ENCODE measurements at places on chromosomes 3 and 15.

- no peak for DNase-seq
Observed at GRCh38 chr3:94405258-94406035, 342.6 kb downstream of the NSUN3 start.

DNA sequence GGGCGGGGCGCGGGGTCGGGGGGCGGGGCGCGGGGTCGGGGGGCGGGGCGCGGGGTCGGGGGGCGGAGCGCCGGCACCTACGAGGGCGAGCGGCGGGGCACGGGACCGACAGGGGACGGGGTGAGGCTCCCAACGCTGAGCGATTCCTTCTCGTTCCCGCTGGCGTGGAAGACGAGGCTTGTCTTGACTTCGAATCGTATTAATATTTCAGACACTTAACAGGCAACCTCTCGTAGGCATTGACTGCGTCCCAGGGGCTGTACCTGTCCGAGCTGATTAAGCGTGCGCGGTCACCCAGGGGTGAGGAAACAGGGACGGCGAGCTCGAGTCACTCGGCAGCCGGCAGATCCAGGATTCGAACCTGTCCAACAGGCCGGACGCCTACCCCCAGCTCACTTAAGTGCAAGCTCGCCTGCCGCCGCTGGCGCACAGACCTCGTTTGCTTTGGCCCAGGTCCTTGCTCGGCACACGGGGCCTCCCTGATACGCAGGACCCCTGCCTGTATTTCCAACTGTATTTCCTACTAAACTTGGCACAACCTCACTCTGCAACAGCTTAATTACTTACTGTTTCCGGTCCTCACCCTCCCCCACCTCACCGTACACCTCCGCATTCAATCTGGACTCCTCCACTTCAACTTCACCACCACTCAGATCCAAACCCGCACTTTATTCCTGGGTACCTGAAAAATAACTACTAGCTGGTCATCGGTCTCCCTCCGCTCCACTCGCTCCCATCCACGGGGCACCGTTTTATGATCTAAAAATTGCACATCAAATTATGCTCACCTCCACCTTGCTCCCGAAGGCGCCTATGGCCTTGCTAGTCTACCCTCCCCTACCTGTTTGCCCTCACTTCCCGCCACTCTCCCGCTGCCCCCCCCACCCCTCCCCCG is 722 bp upstream of the ZXDC start:
- no peak for DNase-seq

DNA sequence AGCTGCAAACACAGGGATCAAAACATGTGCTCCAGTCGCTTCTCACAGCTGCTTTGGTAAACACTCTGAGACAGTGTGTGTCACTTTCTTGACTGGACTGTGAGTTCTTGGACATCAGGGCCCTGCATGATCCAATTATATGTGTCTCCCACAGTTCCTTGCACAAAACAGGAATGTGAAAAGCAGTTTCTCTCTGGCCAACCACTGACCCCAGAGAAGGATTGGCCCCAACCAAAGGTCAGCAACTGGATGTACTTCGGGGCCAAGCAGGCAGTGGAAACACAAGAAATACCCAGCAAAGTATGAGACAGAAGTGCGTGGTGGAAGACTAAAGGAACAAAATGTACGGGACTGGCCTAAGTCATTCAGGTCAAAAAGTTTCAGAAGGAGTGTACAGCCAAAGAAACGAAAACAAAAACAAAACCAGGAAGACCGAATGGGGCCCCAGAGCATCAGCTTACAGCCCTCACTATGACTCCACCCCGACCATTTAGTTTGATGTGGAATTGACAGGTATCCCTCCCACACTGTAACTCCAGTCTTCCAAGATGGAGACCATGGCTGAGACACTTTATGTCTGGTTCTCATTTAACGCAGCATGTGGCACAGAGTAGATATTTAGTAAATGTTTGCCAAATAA is 76.7 kb upstream of the LPP start:
- no peak for DNase-seq

GRCh38 chr15:82540055-82540983 is at the start of gene RPS17:
Gene RPS17, minus strand, starts transcription at chr15:82540457. Its CDS starts 29 bp downstream, at chr15:82540428.
- peak; percentile 100 for DNase-seq

- DNase-seq, result no peak
Observed at GRCh38 chr3:144112437-144112836, 140.8 kb downstream of the DIPK2A start.

GRCh38 chr15:63080634-63081250 is 38.2 kb downstream of the TPM1 start:
- DNase-seq, result no peak

- DNase-seq, result no peak
Observed at GRCh38 chr3:150385296-150386242, 22.5 kb upstream of the TSC22D2 start.

DNA sequence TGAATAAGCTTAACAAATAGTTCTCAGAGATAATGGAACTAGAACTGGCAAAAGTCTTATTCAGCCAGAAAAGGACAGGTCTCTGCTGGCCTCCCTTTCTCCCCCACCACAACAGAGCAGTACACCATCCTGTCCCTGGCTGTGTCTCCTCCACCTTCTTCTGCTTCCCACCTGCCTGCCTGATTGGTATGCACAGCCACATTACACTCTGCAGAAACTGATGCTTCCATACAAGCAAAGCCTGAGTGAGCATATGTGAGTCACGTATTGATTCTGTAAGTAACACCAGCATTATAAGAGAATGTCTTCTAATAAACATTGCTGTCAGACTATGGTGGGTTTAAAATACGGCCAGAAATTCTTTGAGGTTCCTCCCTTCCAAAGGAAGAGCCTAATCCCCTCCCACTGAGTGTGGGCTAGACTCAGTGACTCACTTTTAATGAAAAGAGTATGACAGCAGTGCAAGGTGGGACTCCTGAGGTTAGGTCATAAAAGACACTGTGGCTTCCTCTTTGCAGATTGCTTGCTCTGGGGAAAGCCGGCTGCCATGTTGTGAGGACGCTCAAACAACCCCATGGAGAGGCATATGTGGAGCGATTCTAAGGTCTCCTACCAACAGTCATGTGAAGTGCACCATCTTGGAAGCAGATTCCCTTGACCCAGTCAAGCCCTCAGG is 44.4 kb downstream of the ANXA2 start:
- no peak for DNase-seq

DNA sequence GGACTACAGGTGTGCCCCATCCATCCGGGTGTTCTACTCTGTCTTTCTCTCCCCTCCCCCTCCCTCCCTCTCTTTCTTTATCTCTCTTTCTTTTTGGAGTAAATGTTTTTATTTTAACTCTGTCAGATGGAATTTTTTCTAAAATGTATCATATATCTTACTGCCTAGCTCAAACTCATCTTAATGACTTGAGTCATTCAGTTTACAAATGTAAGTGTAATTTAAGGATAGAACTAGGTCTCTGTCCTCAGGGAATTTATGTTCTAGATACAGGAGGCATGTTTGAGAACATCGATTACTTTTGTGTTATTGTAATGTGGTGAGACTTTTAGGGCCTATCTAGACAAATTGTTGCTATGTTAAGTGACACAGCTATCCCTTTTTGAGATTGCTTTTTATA is 3.5 kb downstream of the TBC1D23 start:
- no peak for DNase-seq

DNA sequence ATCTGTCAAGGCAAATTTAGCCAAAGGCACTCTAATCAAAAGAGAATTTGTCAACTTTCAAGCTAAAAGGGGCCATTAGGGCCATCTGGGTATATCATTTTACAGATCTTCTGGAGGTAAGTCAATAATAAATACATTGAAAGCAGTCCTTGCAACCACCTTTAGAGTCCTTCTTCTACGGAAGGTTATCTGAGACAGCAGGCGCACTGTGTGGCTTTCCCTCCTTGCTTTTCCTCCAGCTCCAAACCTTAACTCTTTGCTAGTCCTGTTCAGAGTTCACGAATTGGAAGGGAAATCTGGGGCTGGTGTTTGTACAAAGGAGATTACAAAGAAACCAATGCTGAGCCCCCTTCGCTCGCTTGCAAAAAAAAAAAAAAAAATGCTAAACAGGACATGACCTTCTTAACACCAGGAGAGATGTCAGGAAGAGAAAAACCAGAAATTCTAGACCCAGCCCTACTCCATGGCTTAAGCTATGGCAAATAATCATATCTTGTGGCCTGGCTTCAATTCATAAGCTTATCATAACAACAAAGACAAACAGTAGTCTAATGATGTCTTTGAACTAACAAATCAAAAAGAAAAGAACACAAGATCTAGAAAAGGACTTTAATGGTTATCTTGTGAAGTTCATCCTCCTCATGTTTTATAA is 215.7 kb downstream of the STT3B start:
- DNase-seq, result no peak

DNA sequence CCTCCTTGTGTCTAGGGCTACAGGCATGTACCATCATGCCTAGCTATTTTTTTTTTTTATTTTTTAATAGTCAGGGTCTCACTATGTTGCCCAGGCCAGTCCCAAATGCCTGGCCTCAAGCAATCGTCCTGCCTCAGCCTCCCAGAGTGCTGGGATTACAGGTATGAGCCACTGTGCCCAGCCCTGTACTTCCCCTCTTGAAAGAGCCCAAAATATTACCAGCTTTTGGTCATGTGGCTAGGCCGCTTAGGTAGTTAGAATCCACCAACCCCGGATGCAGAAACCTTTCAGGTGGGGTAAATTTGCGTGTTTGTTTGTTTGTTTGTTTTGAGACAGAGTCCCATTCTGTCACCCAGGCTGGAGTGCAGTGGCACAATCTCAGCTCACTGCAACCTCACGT is 132.8 kb upstream of the C2CD4B start:
- no peak for DNase-seq

- DNase-seq, result no peak
Observed at GRCh38 chr3:49683162-49683561, 6.1 kb downstream of the MST1 start.

DNA sequence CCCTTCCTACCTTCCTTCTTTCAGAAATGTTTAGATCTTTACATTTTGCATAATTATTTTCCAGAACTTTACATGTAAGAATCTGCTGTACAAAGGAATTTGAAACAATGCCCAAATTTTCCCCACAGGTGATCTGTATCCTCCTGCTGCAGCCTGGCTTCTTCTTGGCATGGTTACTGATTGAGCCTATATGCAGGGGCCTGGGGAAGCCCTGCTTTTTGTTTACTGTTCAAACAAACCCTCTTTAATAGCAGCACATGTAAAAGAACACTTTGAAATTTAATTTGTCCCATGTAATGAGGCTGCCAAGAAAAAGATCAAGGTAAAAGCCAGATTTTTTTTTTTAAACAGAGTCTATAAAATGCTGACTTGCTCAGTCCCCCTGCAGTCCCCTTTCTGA is 432.2 kb downstream of the TUSC7 start:
- DNase-seq, result no peak

- DNase-seq, result no peak
Observed at GRCh38 chr3:141057436-141057835, 6.3 kb downstream of the SPSB4 start.

GRCh38 chr3:65538101-65538500 is 500.6 kb downstream of the MAGI1 start:
- no peak for DNase-seq

GRCh38 chr3:196096382-196096953 is 14.6 kb upstream of the TFRC start:
- DNase-seq, result no peak

DNA sequence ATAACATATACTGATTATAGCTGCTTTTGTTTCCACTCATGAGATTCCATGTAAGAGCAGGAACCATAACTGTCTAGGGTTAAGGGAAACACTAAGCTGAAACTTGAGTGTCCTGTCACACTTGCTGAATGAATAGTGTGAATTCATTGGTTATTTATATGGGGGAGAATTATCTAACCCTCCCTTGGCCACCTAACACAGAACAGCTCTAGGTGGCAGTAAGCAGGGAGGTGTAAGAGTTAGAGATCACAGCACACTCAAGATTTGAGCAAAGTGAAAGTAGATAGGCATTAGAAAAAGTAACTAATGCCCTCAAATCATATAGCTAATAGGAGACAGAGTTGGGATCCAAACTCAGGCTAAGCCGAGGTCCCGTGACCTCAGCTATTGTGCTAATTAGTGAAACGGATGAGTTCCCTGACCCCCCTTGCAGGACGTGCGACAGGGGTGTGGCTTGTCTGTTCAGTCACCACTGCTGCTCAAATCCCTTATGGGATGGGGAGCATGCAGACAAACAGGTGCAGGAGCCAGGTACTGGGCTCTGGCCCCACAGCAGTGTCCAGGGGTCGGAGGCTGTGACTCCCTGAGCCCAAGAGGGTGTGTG is 27.7 kb upstream of the ANO10 start:
- DNase-seq, result no peak

DNA sequence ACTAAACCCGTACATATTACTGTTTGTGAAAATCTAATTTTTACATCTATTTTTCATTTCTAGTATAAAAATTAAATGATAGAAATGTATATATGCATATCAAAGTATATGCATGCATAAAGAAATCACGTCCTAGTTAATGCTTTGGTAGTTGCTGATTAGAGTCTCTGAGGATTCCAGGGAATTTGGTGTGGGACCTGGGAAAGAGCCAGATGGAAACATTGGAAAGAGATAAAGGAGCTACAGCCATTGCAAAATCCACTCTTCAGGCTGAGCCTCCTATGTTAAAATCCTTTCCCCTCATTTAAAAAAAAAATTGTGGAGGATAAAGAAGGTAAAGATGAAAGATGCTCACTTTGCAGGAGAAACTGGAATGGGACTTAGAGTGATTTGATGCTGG is 134.1 kb downstream of the SRGAP3 start:
- DNase-seq, result no peak

GRCh38 chr3:23501201-23501802 is 298.2 kb downstream of the UBE2E2 start:
- DNase-seq, result no peak

- no peak for DNase-seq
Observed at GRCh38 chr3:9183811-9184460, 65.5 kb downstream of the SRGAP3 start.

DNA sequence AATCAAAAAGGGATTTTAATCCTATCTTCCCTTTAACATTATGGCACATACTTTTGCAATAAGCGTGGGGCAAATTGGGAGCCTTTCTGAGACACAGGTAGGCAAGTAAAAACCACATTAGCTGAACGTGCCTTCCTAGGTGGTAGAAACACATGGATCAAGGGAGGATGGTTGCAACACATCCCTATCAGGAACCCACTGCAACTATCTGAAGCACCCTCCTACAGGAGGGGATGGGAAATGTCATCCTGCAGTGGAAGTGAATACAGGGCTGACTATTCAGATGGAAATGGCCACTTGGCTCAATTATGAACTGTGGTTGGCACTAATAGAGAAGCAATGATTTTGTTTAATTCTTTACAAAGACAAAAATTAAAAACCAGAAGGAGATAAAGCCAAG is 826.3 kb downstream of the FHIT start:
- DNase-seq, result no peak

GRCh38 chr15:54941417-54941816 is 255.3 kb downstream of the RSL24D1 start:
- DNase-seq, result no peak

All from CD8-positive, alpha-beta T cell (primary cell).